ENCODE measurements at places on chromosomes 12 and 14. TPM values are rescaled to one million over a fixed set of nuclear protein-coding genes. Genes with fewer than 3 reads are reported as not detected.

- no peak for DNase-seq
These were observed 165.4 kb upstream of the PWP1 start for GRCh38 chr12:107519906-107520859.

DNA sequence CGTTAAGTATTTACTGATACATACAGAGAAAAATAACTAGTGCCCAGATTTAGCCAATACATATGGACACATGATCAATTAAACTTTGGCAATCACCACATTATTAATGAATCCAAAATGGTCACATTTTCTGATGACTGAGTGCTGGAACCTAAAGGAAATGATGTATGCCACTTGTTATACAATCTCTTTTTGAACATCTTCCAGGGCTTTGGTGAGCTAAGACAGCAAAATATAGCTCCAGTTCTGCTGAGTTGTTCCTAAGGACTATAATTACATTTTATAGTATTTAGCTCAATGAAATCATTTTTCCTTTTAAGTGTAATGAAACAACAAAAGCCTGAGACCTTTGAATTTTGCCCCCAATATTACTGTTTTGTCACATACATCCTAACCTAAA lies 329.1 kb upstream of the ATP2B1 start:
- DNase-seq, result peak; percentile 20

DLK1 gene
- total RNA-seq, result not detected

- no peak for DNase-seq
These were observed 14.8 kb upstream of the SERPINA12 start for GRCh38 chr14:94524093-94524492.

SIX1 gene
- total RNA-seq, result 18.2 TPM

- no peak for DNase-seq
These were observed 96.7 kb upstream of the MED13L start for GRCh38 chr12:116374207-116374606.

TMED10 gene
- total RNA-seq, result 246 TPM

- DNase-seq, result no peak
These were observed 338.7 kb downstream of the EGLN3 start for GRCh38 chr14:33612197-33612505.

DNA sequence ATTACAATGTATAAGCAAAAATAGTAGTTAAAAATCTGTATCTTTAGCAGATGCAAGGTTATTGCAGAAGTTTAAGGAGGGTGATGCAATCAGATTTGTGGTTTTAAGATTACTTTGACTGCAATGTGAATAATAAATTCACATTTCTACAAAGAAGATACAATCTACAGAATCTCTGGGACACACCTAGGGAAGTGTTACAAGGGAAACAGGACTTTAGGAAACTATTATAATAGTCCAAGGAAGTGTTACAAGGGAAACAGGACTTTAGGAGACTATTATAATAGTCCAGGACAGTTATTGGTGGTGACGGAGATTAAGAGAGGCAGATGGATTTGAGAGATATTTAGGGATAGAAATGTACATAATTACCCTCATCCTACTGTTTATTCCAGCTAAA lies 154.4 kb upstream of the GARIN6 start:
- DNase-seq, result no peak

- peak; percentile 76 for DNase-seq
These were observed 143.7 kb upstream of the DCN start for GRCh38 chr12:91326058-91327027.

ATL1 gene
- total RNA-seq, result 1.3 TPM

GRCh38 chr12:110742096-110742717 lies 484 bp downstream of the PPP1CC start:
- DNase-seq, result no peak

GRCh38 chr14:95021588-95021987 lies 135.7 kb downstream of the DICER1 start:
- no peak for DNase-seq

GRCh38 chr12:60194678-60195077 lies 598.8 kb downstream of the SLC16A7 start:
- DNase-seq, result peak; percentile 58

DNA sequence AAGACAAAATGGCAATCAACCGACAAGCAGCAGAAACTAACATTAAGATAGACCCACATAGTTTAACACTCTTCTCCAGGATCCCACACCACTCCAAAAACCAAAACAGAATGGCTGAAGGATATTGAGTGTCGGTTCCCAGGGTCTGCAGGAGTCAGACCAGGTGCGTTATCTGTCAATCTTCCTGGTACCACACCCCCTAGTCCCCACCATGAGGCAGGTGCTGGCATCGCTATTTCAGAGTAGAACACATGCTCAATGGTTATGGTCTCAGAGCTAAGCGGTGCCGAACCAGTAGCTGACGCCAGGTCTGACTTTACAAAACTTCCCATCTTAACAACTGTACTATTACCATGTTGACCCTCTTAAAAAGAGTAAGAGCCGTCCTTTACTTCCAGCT lies 10.2 kb downstream of the STX2 start:
- DNase-seq, result no peak

Data from PC-3 (cell line).